HS-27A (cell line): ENCODE measurements at places on chromosomes 4 and X.

DNA sequence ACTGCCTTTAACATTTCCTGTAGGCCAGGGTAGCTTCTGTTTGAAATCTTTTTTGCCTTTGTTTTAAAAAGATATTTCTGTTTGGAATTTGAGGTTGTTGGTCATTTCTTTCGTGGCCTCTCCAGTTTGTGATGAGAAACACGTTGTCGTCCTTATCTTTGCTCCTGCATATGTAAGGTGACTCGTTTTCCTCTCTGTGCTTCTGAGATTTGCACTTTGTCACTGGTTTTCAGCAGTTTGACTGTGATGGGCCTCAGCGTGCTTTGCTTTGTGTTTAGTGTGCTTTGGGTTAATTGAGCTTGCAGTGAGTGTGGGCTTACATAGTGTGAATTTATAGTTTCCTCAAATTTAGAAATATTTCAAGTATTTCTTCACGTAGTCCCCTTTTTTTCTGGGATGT is 81.5 kb downstream of the FAM193A start:
- DNase-seq = no peak

DNA sequence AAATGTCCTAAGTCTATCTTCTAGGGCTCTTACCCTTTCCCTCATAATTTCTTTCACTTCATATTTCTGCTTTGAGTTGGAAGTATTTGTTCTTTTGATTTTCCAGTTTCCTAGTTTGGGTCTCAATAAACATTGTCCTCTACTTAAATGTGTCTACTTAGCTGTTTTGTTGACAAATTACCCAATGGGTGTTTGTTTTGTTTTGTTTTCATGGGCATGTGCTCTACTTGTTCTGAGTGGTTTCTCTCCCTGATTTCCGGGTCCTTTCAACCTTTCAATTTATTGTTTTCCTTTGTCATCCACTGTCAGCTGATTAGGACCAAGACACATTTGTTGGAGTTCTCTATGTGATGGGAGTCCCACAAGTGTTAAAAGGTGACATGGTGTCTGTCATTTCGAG is 1181.4 kb downstream of the RPA4 start:
- no peak for DNase-seq

- DNase-seq = no peak
Observed at GRCh38 chr4:106194801-106195200, 121.2 kb downstream of the TBCK start.

DNA sequence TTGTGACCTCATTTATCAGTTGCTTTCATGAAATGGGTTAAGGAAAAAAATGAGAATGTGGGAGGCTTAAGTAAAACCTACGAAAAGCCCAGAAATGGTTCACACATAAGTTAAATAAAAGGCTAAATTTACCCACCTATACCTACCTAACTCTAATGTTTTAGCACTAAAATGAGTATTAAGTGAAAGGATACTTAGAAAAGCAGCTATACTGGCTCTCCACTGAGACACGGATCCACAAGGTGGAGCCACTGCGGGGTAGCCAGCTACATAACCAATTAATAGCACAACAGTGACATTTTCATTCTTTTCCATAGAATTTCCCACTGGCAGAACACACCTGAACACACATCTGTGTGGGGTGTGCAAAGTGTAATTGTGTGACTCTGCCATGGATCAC is 101.9 kb downstream of the MAML3 start:
- DNase-seq = peak; percentile 17

DNA sequence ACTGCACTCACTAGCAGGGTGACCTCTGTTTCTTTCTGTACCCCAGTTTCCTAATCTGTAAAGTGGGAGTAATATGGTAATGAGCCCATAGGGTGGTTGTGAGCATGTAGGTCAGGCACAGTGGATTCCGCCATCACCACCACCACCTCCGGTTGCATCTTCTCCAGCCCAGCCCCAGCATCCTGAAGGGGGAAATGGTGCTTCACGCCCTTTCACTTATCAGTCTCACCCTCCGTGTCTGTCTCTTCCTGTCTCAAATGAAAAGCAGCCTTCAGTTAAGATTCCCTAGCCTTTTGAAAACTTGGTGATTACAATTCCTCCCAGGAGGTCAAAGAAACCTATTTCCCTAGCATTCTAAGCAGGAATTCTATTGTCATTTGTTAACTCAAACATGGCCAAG is 16.9 kb upstream of the XPNPEP2 start:
- DNase-seq = no peak

DNA sequence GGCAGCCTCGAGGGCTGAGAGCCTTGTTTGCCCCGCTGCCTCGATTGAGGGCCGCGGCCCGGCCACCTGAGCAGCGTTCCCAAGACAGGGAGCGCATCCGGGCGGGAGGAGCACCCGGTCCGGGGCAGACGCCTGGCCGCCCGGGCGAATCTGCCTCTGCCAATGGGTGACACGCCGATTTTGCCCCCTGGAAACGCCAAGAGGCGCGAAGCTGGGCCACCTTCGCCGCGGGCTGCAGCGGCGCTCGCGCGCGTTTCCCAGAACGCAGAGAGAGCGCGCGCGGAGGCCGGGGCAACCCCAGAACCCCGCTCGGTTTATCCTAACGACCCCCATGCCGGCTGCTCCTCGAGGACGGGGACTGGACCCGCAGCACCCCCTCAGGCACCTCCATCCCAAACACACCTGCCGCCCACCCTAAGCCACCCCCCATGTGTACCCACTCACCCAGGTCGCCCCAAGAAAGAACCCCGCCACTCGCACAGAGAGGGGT is 575 bp downstream of the MAP7D2 start:
- no peak for DNase-seq

- DNase-seq = no peak
Observed at GRCh38 chrX:37364666-37365065, 15.5 kb downstream of the PRRG1 start.

- no peak for DNase-seq
Observed at GRCh38 chrX:99266255-99266654, 1143.8 kb downstream of the PCDH19 start.

- DNase-seq = no peak
Observed at GRCh38 chrX:67607466-67607865, 63.6 kb downstream of the AR start.

DNA sequence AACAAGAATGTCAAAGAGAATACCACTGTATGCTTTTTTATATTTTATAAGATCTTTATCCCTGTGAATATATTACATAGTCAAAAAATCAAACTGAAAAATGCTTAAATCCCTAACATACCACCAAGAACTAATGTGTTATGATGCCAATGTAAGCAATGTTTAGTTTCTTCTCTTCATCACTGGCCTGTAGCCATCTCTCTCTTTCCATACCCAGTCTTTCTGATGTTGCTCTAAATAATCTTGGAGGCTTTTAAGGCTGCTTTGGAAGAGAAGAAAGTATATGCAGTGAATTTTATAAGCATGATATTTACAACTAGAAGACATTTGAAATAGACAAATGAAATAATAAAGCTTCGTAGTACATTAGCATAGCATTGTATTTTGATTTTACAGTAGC is 82.9 kb downstream of the NFKB1 start:
- DNase-seq = no peak

GRCh38 chrX:11733614-11734013 is 24.4 kb upstream of the MSL3 start:
- DNase-seq = no peak

- no peak for DNase-seq
Observed at GRCh38 chr4:153592064-153592463, 92.0 kb upstream of the TLR2 start.

- DNase-seq = no peak
Observed at GRCh38 chr4:2835978-2836377, 7.7 kb upstream of the ADD1 start.

GRCh38 chrX:122087341-122087740 is 1039.9 kb downstream of the GLUD2 start:
- DNase-seq = no peak

- no peak for DNase-seq
Observed at GRCh38 chr4:40281913-40282312, 53.2 kb upstream of the CHRNA9 start.

DNA sequence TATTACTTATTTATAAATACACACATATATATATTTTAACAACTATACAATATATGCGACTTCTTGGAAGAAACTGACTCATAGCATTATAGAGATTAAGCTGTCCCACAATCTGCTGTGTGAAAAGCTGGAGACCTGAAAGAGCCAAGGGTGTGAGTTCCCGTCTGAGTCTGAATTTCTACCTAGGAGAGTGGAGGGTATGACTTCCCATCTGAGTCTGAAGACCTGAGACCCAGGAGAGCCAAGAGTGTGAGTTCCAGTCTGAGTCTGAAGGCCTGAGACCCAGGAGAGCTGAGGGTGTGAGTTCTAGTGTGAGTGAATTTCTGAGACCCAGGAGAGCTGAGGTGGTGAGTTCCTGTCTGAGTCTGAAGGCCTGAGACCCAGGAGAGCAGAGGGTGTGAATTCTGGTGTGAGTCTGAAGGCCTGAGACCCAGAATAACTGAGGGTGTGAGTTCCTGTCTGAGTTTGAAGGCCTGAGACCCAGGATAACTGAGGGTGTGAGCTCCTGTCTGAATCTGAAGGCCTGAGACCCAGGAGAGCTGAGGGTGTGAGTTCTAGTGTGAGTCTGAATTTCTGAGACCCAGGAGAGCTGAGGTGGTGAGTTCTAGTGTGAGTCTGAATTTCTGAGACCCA is 8.9 kb upstream of the P2RY8 start:
- DNase-seq = no peak

- DNase-seq = no peak
Observed at GRCh38 chr4:74503580-74503979, 58.6 kb downstream of the AREG start.

DNA sequence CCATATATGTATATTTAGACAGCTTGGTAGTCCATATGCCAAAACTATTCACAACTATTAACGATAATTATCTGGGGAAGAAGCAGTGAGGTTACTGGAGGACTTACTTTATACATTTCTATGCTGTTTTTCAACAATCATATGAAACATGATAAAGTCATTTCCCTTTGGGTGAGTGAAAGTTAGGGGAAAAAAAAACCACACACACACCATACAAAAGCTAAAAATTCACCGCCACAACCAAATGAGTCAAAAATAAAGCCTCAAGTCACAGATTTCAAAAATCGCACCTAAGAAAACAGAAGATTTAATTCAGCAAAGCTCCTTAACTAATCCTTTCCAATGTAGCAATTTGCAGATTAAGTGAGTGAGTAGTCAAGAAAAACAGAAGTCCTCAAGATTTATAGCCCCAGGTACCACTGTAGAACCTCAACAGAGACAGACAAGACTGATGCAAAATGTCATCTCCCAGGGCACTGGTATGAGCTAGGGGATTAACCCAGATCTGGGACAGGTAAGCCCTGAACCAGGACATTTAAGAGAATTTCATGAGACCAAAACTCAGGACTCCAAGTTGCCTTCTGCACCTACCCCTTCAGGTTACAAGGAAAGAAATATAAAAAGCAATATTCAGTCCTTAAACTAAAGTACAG is 35.1 kb downstream of the SYTL4 start:
- DNase-seq = no peak

DNA sequence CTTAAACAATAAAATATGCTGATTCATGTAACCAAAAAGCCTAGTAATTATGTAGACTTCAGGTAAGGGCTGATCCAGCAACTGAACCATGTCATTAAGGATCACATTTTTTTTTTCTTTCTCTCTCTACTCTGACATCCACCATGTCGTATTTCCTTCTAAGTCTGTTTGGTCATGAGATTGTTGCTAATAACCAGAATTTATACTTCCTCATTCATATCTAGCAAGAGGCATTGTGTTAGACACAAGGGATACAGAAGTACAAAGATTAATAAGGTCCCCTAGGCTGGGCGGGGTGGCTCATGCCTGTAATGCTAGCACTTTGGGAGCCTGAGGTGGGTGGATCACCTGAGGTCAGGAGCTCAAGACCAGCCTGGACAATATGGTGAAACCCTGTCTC is 24.1 kb downstream of the PHEX start:
- no peak for DNase-seq

DNA sequence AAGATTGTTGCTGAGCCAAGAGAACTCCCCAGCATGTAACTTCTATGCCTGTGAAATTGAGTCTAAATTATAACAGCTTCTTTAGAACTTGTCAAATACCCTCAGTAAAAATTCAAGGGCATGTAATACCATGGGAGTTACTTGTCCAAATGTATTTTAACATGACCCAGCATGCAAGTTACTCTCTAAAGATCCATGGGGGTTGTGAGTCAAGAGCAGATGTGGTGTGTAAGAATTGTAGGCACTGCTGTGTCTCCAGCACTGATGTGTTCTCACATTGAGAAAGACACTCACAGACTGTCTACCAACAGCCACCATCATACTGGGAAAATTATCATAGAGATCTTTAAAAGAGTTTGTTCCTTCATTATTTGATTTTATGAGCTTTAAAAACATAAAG is 237.4 kb upstream of the IL1RAPL1 start:
- no peak for DNase-seq

GRCh38 chrX:45758319-45758718 is 557.6 kb upstream of the DIPK2B start:
- peak; percentile 59 for DNase-seq

- no peak for DNase-seq
Observed at GRCh38 chr4:145957302-145957701, 18.7 kb upstream of the ZNF827 start.

DNA sequence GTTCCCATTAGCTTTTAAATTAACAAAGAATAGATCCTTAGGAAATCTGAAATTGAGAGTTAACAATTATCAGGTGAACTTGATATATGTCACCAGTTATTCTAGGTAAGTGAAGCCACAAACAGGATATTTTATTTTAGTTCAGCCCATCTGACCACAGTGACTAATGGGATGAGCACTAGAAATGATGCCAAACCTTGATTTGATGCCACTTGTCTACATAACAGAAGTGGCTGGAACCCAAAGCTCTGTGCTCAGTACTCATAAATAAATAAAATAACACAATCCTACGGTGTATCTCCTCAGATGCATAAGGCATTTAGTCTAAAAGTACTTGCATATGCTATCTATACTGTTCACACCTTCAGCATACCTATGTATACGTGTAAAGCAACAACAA is 12.2 kb downstream of the SLITRK4 start:
- DNase-seq = no peak

GRCh38 chrX:56253832-56254703 is 21.9 kb downstream of the KLF8 start:
- DNase-seq = no peak

DNA sequence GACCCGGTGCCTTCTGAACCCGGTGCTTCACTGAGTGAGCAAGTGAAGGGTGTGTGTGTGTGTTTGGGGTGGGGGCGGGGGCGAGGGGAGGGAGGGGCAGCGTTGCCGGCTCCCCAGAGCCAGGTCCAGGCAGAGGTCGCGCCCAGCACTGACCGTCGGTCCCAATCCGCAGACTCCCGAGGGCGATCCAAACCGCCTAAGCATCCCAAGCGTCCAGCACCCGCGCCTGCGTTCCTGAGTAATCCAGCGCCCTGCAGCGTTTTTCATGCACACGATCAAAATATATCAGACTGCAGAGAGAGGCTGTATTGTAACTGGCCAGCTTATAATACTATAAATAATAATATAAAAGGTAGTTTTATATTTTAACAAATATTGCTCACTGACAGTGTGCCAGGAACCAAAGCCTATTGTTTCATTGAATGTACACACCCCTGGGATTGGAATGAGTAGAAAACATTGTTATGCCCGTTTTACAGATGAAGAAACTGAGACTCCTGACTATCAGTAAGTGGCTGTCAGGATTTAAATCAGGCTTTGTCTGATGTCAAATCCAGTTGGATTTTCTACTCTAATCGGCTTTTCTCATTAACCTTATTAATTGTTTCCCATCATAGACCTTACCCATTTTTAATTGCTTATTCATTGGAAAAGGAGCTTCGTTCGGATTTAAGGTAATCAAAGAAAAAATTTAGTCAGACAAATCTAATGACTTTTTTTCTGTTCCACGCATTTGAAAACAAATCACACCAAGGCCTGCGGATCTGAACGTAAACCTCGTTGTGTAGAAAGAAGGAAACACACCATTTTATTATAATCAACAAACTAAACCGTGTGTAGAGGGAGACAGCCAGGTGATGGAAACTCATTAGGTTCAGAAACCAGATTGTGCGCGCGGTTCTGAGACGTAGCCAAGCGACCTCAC is 4.0 kb upstream of the NKX3-2 start:
- DNase-seq = no peak
